Activated CD4-positive, CD25-positive, alpha-beta regulatory T cell treated with anti-CD3 and anti-CD28 coated beads, Interleukin-2, amount 50 U/mL, for 24 hours (primary cell): ENCODE measurements at places on chromosomes 16 and 17.

DNA sequence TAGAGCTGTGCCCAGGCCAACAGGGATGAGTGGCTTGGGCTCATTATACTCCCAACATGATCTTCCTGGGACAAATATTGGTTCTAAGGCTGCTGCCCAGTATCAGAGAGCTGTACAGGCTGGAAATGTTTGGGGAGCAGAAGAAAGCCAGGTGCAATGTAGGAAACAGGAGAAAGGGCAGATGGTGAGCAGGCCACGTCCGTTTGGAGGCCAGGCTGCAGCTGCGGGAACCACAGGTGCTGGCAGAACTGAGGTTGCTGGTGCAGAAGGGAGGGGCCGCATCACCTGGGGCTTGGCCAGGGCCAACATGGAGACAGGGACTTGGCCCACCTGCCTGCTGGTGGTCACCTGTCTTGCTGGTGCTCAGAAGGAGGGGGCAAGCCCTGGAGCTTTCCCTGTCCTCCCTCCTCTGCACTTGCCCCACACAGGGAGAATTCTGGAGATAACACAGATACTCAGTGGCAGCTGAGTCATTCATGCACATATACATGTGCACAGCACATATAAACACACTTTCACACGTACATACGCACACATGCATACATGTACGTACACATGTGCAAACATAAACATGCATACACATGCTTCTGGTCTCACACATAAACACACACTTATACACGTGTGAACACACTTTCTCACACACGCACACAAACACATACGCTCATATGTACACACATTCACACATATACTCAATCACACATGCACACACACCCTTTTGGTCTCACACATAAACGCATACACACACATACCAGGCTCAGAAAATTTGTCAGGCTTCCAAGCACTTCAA, 67.7 kb downstream of the WSCD1 start:
- ATAC-seq, result no peak

DNA sequence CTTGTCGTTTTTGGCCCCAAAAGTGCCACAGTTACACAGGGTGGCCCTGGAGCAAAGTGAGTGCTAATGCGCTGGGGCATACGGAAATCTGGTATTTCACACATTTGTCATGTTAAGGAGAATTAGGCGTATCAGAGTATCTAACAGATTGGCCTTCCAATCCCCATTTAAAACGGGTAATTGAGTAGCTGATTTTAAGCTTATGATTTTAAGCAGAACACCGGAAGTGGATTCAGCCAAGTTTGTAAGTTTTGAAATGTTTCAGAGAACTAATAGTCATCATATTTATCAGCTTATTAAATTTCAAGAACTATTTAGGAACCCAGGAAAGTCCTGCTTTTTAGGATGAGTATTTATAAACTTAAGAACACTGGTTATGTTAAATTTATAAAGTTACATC, 19.5 kb downstream of the LRRC75A start:
- no peak for ATAC-seq

DNA sequence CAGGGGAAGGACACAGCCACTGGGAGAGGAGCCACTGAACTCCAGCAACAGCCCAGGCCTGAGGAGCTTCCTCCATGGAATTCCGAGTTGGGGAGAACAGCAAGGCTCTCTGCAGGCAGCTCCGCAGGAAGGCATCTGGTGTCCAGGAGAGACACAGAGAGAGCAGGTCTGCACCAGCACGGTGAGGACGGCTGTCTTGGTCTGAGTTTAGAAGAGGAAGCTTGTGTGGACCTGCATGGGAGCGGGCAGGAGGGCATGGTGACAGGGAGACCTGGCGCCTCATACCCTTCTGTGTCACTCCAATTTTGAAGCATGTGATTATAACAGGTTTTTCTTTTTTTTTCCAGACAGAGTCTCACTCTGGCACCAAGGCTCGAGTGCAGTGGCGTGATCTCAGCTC, 6.4 kb downstream of the SLC38A10 start:
- no peak for ATAC-seq

DNA sequence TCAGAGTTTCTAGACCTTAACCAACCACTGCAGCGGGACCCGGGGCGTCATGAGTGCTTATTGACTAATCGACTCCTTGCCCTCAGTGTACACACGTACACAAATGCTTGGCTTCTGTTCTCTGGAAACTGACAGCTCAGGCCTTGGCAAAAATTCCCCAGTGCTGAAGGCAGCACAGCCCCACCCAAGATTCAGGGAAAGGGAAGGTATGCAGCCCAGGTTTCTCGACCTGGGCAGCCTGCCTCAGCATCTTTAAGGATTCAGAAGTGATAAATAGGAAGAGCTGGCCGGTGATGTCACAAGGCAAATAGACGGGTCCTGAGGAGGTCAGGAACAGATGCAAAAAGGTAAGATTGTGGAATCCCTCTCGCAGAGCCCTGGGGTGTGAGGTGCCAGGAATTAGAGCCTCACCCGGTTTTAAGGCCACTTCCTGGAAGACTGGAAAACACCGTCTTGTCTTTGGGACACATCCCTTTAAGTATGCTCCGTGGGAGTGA, 9.0 kb upstream of the CDH3 start:
- no peak for ATAC-seq

DNA sequence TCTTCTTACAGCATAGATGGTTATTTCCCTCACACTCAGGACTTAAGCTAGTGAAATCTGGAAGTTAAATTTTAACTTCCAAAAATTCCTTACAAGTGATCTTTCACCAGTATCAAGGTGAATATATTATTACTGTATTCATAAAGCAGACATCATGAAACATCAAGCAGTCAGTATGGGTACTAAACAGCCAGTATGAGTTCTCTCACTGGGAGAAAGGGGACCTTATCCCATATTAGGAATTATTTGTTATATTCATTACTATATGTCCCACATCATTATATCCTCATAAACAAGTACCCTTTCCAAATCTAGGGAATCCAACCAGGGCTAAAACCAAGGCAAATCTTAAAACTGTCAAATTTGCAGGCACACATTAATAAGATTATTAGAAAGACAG, 15.3 kb downstream of the NUFIP2 start:
- ATAC-seq, result no peak

DNA sequence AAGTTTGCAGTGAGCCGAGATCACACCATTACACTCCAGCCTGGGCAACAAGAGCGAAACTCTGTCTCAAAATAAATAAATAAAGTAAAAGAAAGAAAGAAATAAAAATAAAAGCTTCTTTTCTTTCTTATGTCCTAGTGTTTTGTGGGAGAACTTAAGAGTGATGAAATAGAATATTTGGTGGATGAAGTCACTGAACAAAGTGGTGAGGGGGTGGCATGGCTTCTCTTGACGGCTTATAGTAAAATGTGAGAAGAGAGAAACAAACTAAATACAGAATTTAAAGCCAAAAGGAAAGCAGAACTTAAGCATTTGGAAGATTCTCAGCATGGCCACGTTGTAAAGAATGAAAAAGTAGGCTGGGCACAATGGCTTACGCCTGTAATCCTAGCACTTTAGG, 15.3 kb downstream of the SGF29 start:
- no peak for ATAC-seq

DNA sequence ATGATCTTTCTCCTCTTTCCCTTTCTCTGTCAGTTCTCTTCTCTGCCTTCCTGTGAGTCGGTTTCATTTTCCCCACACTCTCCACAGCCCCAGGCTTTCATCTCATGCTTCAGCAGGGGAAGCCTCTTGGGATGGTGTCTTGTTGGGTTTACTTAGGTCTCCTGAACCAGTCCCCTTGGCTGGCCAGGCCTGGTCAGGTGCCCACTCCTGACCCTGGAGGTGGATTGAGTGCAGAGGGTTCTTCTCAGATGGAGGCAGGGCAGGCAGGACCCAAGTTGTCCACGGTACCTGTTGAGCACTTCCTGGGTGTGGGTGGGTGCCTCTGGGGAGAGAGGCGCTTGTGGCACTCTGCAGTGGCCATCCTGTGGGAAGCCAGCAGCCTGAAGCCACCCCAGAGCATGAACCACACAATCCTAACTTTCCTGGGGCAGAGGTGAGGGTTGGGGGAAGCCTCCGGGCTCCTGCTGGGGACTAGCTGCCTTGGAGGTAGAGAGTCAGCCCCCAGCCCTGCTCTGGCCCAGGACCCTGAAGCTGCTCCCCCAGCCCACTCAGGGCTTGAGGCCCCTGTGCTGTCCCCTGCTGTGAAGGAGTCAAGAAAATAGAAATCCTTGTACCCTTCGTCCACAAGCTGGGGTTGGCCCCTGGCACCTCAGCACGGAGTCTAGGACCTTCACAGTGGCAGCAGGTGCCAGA, 2.0 kb upstream of the RAP1GAP2 start:
- ATAC-seq, result peak; percentile 26

GRCh38 chr16:74896389-74897370, 88.2 kb downstream of the WDR59 start:
- ATAC-seq, result no peak

DNA sequence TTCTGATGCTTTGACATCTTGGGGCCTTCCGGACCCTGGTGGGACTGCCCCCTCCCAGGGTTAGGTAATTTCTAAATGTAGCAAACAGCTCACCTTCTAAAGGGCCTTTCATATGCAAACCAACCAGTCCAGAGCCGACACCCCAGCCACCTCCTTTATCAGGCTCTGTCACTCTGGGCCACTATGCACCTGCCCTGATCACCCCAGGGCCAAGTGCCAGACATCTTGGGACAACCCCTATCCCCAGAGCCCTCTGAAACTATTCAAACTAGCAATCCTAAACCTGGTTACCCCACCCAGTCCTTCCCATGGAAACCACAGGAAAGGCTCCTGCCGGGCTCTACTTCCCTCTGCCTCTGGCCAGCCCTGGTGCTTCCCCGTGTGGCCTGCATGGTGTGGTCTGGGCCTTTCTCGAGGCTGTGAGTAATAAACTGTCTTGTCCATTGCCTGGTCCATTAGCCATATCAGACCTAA, 91.2 kb upstream of the TNRC6C start:
- peak; percentile 31 for ATAC-seq

DNA sequence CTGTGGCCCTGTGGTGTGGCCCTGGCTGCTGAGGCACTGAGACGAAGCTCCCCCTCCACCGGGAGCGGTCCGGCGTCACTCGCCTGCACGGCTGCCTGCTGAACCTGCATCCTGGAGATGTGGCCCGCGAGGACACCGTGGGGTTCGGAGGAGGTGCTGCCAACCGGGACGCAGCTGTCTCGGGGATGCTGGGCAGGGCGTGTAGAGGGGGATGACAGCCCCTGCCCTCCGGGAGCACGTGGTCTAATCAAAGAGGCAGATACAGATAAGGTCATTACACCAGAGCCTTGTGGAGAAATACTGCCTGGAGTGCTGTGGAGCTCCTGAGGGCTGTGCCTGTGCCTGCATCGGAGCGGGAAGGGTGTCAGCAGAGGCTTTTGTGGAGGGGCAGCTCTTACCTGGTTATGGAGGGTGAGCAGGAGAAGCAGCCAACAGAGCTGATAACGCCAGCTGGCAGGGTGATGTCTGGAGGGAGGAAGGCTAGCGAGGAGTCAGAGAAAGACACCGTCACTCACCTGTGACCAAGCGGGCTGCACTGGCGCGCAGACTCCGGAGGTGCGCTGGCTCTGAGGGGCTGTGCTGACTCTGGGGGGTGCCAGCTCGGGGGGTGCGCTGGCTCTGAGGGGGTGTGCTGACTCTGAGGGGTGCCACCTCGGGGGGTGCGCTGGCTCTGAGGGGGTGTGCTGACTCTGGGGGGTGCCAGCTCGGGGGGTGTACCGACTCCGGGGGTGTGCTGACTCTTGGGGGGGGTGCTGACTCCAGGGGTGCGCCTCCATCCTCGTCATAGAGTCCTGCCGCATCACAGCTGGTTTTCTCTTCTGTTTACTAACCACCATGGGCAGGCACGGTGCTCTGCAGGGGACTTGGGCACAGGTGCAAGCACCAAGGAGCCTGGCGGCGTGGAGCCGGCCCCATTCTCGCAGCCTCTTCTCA, 104.7 kb upstream of the CHMP6 start:
- no peak for ATAC-seq

DNA sequence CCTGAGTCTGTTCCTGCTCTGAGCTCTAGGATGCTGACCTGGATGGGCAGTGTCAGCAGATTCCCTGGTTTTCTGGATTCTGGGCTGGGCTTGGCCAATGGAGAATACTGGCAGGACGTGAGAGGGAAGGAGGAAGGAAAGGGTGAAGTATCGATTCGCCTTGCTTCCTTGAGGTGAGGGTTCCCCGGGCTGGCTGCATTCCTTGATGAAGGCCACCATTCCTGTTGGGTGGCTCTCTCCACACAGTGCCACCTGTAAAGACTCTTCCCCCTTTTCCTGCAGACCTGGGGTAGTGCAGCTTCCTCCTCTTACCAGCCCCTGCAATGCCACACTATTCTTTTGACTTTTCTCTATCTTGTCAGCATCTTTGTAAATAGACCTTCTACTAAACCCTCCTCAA, 58.1 kb upstream of the TANC2 start:
- ATAC-seq, result no peak

DNA sequence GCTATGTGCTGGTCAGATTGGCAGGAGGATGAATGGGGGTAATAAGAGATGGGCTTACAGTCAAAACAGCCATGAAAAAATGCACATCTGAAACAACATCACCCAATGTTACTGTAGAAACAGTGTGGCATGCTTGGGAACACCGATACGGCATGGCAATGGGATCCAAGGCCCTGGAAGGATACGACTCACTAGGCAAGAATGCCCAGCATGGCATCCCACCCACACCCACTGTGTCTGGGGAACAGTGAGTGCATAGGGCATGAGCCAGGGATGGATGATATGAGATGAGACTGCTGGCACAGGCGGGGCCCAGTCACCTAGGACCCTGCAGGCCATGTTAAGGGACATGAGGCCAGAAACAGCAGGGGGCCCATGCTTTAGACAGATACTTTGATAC, 11.5 kb downstream of the TRIM25 start:
- no peak for ATAC-seq

DNA sequence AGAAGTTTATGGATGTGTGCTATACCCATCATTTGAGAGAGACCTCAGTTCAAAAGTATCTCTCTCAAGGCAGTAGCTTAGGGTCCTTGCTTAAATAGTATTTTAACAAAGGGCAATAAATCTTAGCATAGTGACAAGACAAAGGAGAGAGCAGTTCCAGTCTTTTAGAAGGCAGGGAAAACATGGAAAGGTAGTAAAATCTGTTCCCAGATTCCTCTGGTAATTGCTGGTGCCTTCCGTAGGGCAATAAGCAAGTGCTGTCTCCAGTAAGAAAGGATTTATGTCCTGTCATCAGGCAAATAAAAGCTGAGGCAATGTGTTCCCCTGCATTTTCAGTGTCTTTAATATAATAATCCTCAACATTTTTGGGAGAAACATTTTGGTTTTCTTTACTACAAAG, 149.0 kb upstream of the MPHOSPH6 start:
- ATAC-seq, result no peak

GRCh38 chr17:67891481-67892119, 66.3 kb downstream of the BPTF start:
- no peak for ATAC-seq

- no peak for ATAC-seq
Observed at GRCh38 chr16:73483076-73483791, 435.3 kb upstream of the ZFHX3 start.
